ENCODE measurements at places on chromosomes 6 and 20.

- no peak for DNase-seq
These were observed 142.2 kb downstream of the MOXD1 start for GRCh38 chr6:132259070-132259469.

DNA sequence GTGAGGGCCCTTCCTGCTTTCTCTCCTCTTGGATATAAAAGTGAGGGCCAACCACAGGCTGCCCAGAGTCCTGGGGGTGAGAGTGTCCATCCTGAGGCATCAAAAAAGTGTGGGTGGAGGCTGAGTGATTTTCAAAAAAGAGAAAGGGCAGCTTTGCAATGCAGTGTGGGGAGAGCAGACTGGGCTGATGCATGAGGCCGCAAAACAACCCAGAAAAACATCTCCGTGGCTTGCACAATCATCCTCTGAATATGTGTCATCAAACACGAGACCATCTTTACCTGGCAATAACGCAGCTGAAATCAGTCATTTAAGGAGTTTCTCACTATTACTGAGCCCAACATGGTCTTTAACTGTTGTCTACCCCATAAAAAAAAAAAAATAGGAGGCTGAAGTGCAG, 191.2 kb upstream of the SOX4 start:
- DNase-seq = no peak

GRCh38 chr6:95099410-95099809, 477.9 kb upstream of the MANEA start:
- no peak for DNase-seq

GRCh38 chr6:118387921-118388701, 160.0 kb upstream of the PLN start:
- DNase-seq = no peak

- no peak for DNase-seq
These were observed 98.8 kb upstream of the HDGFL1 start for GRCh38 chr6:22470454-22471131.
